ENCODE measurements at places on chromosomes 13 and 19.

DNA sequence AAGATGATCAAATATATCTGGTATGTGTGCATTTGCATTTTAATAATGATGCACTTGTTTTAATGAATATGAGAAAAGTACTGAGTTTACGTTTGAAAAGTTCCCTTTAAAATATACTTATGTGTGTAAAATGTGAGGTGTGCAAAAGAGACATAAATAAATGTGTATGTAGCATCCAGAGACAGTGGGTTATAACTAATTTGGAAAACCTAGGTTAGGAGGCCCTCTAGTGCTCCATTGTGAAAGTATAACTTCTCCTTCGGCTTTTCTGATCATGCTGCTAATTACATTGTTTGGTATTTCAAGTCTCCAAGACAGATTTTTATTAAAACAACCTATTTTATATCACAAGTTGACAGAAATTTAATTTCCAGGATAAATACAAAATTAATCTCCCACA lies 30.1 kb downstream of the SCEL start:
- DNase-seq = no peak

DNA sequence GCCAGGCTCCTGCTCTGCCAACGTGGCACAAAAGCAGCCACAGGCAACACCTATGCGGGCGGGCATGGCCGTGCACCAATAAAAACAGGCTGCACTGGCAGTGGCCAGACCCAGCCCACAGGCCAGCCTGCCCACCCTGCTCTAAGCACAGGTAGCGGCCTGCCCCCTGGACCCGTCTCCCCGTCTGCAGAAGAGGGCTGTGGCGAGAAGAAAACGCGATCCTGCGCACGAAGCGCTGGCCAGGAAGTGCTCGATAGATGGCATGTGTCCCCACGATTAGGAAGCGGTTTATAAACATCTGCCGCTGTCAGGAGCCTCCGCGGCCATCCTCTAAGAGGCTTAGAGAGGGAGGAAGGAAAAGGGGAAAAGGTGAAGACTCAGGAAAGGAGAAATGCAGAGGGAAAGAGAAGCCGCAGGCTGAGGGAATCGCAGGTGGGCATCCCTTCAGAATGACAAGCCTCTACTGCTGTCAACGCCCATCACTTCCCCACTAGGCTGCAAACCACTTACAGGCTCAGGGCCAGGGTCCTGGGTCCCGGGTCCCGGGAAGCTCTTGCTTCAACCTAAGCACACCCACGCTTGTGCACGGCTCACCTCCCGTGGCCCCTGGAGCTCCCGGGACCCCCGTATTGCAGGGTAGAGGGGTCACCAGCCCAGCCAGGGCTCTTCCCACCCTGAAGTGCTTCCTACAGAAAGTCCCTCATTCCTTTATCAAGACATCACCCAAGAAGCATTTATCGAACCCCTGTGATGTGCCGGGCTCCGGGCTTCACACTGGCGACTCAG lies 10.5 kb downstream of the MLLT1 start:
- no peak for DNase-seq

GRCh38 chr13:59480396-59481259 lies 683.1 kb downstream of the DIAPH3 start:
- DNase-seq = no peak

DNA sequence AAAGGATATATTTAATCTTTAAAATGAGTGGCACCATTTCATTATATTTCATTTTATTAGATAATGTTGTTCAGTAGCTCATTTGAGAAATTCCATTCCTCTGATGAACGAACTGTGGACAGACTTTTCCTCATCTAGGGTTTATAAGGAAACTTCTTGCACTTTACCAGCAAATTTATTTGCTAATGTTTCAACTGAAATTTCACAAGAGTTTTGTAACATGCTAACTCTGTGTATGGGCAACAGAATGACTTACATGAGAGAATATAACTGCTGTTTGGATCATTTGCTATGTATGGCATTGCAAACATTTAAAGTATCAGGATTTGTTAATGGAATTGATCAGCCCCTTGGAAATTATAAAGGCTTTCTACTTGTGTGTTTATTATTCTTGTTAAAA lies 3.7 kb upstream of the IRS2 start:
- no peak for DNase-seq

All from AG09309 (cell line).